ENCODE measurements at places on chromosomes 5 and 9. TPM values are rescaled to one million over a fixed set of nuclear protein-coding genes. Genes with fewer than 3 reads are reported as not detected.

DNA sequence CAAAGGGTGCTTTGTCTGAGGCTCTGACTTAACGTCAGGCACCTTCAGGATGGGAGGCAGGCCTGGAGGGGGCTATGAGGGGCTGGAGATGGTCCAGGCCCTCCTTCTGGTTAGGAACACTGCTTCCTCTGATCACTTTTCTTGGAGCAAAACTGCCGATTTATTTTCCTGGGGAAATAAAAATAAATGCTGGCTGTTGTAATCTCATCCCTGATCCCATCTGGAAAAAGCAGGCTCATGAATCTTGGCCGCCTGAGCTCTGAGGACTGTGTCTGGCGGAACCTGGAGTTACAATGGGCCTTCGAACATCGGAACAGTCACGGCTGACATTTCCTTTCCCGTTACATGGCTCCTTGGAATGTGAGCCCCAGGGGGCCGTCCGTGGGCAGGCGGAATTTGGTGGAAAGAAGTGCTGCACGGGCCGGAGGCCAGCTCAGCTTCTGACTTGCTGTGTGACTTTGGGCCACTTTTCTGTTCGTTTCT lies 157.8 kb downstream of the RGS3 start:
- peak; percentile 91 for DNase-seq

DNA sequence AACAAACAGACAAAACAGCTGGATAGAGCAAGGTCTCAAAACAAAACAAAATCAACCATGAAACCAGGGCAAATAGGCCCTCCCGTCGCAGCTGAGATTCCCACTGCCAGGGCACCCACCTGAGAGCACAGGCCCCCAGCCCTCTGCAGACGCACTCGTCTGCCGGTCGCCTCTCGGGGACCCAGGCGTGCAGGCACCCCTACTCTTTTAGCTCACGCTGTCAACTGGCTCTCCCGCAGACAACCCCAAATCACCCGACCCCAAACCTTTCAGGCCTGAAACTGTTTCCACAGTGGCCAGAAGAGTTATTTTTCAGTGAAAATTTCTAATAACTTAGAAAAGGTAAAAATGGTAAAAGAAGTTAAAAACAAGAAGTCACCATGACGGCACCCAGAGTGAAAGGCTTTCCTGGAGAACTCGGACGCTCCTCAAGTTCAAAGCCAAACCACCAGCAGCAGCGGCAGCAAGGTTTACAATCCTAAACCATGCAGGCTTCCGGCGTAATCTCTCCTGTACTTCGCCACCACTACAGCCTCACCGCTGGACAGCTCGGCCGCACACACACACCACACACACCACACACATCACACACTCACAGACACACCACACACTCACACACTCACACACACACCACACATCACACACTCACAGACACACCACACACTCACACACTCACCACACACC lies 1.9 kb upstream of the UBE2QL1 start:
- DNase-seq: peak; percentile 49

- DNase-seq: no peak
Observed at GRCh38 chr5:43203373-43203772, 11.3 kb downstream of the NIM1K start.

DNA sequence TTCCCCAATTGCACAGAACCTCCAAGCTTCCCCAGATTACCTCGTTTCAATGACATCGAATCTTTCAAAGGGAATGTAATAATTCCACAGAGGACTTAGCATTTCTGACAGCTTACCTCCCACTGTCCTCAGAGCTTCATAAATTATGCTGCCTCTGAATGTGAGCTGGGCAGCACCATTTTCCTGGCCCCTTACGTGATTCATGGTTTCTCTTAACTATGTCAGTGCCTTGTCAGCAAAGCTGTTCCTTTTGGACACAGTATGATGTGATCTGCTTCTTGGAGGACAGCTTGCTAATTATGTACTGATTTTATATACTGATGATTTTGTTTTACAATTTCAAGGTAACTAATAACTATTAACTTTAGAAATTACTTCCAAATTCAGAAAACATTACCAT lies 27.7 kb upstream of the SSBP2 start:
- no peak for DNase-seq

DNA sequence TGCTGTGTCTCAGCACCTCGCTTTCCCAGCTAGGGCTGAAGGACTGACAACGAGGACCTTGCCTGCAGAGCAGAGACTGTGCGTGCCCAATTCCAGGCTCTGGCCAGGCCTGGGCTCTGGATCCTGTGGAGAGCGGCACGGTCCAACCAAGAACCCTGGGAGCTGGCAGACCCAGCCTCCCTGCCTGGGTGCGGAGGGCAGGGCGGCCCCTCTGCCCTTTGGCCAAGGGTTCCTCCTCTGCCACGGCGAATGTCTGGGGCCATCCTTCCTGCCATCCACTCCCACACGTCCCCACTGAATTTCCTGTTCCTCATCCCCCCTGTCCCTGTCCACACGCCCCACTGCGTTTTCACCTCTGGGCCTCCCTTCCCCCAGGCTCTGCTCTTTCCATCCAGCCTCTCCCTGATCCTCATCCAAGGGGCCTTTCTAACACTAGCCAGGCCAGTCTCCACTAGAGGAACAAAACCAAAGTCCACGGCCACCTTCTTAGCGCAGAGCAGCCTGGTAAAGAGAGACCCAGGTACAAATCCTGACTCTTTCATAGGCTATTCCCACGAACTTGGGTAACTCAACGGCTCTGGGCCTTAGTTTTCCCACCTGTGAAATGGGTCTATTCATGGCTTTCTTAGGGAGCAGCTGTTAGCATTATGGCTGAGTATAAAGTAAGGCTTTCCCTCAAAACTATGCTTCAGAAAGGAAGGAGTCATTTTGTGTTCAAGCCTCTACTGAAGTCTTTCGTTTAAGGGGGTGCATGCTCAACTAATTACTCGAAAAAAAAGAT lies 95.5 kb upstream of the PHYKPL start:
- no peak for DNase-seq

GRCh38 chr9:96441798-96442445 lies 8.0 kb upstream of the HABP4 start:
- no peak for DNase-seq

DNA sequence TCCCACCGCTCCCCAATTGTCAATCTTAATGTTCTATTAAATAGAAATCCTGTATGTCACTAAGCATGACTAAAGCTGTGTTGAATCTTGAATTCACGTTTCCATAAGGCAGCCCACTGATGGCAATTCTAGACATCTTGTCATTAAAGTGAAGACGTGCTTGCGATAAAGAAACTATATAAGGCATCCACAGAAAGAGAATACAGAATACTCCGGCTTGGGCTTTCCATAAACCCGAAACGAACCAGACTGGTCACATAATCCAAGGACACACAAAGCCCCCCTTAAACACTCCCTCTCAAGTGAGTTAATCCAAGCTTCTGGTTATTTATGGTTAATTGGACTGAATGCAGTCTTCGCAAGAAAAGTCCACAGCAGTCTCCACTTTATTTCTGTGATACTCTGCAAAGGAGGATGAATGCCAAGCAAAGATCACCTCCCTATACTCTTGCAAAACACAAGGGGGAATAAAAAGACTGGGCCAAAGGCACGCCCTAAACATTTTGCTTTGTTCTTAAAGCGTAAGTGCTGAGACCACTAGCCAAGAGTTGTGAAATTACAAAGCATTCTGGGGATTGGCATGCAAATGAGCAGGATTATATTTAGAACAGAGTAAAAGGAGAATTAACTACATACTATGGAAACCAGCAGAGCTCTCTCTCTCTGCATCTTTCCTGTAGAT lies 54.7 kb downstream of the DPYSL3 start:
- DNase-seq: no peak

DNA sequence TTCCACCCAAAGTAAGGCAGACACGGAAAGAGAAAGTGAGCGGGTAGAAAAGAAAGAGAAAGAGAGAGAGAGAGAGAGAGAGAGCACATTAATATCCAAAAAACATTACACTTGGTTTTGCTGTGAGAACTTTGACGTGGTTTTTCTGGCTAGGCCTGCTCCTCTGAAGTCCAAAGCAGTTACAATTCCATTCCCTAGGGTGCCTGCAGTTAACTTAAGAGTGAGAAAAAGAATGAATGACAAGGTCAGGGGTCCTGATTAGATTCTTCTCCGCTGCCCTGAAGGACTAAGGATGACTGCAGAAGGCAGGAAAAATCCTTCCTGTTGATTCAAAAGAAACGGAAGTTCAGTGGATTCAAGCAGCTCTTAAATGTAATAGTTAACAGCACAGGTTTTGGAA lies 589.8 kb downstream of the PRELID2 start:
- DNase-seq: no peak

GRCh38 chr5:160133918-160134304 lies 14.7 kb upstream of the PWWP2A start:
- DNase-seq: no peak

DNA sequence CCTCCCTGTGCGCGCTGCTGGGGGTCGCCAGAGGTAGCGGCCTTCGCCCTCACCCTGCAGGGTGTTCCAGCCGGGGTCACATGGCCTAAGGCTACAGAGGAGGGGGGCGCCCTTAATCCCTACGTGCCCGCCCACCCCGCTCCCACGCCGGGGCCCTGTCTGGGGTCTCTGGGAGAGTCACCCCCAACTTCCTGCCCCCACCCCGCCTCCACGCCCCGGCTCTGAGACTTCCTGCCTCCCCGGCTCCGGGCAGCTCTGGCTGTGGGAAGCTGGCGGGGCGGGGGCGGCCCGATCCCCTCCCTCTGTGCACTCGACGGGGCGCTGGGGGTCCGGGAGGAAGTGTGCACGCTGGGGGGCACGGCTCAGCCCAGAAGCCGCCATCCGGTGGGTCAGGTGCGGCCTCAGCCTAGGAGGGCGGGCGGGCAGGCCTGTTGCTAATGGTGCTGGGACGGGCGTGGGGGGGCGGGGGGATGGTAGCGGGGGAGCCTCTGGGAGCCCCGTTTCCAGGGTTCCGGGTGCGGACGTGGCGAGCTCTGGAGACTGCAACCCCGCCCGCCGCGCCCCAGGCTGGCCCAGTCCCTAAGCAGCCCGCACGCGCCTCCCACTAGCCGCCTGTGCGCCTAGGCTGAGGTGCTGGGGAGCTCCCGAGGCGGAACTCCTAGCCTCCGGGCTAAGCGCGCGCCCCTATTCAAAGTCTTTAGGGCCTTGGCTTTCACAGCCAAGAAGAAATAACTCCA lies 61.6 kb downstream of the CXXC5 start:
- DNase-seq: no peak

DNA sequence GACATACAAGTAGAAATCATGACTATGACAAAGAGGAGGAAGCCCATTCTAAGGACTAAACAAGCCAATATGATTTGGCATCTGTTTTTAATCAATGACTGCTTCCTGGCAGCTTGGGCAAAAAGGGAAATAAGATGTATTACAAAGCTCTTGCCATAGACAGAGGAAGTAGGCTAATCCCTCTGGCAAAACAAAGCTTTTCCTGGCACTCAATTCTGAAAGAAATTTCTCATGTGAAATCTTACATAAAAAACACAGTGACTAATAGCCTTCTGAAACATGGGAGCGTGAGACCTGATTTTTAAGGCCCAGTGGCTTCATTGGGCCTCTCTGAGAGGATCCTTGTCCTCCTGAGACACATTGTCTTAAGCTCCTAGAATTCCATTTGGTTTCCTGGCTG lies 93.6 kb downstream of the COL23A1 start:
- no peak for DNase-seq

DNA sequence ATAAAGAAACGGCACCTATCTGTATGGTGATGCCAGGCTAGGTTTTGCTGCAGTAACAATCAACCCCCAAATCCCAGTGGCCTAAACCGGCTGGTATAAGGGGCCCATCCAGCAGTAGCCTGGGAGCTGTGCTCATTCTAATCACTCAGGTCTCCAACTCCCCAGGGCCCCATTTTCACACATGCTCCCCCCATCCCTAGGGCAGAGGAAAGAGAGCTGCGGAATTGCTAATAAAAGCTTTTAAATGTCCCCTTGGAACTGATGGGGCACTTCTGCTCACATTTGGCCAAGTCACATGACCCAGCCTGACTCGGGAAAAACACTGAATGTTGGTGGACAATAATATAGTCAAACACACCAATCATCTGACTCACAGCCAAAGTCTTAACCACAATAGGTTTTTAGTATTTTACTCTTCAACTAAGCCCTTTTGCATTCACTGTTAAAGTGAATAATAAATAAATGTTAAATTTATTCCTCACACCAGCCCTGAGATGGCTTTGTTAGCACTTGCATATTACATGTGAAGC lies 1.6 kb downstream of the FBLL1 start:
- DNase-seq: no peak

GRCh38 chr5:169551146-169551545 lies 32.4 kb upstream of the SPDL1 start:
- DNase-seq: no peak

DMRTA1 gene
- 0.38 TPM for total RNA-seq

LCP2 gene
- total RNA-seq: 6.2 TPM
